Urinary bladder (tissue), 4 donors: ENCODE measurements at places on chromosomes 2 and 18.
A peak's percentile ranks its signal among the peaks of the same experiment; 100 is the strongest.

DNA sequence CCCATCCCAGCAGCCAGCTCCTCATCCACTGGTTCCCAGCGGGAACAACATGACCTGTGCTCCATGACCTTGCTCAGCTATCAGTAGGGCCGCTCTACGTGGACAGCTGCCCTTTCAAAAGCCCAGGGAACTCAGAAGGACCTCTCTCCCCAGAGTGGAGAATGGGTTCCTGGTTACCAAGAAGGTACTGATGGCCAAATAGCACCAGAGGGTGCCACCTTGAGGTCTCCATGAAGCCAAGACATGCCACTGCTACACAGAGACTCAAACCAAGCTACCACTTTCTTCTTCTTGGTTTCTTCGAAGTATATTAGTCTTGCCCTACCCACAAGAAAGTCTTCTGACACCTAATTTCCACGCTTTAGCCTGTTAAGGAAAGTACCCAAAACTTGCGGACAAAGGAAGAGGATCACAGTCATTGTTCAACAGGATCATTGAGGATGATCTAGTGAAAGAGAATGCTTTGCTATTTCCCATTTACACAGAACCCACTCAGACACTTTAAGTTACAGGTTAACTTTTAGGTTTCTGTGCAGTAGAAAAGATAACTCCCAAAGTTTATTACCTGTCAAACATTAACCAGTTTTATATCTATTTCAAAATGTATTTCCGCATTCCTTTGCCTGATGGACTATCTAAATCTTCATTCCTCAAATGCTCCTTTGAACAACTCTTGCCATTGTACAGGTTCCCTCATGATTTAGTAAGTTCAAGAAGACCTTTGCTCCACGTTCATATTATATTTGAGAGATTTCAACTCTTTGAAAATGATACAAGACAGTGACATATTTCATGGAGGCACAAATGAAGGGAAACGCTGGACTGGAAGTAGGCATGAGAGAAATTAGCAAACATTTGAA is 102.2 kb downstream of the ALPK2 start:
- no peak for DNase-seq

DNA sequence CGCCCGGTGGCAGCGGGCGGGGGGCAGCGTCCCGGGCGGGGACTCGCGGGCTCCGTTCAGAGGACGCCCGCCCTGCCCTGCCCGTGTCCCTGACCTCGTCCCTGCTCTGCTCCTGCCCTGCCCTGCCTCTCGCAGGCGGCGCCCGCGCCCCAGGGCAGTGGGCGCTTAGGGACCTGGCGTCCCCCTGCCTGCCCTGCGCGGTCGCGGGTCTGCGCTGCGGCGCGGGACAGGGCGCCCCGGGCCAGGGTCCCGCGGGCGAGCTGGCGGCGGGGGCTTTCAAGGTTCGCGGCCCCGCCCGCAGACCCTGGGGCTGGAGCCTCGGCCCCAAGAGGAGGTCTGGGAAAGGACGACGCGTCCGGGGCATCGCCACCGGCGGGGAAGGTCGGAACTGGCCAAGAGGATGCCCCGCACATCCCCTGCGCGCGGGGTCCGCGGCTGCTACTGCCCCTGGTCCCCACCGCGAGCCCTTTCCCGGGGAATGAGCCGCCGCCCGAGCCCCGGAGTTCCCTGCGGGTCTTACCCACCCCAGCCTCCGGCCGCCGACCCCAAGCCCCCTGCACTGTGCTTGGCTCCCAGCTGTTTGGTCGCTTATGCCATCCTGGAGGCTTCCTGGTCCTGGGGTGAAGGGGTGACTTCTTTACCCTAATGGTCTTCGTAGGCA is 679 bp downstream of the RNF144A start:
- no peak for DNase-seq

GRCh38 chr2:8644605-8645175 is 37.2 kb upstream of the ID2 start:
- DNase-seq: no peak

DNA sequence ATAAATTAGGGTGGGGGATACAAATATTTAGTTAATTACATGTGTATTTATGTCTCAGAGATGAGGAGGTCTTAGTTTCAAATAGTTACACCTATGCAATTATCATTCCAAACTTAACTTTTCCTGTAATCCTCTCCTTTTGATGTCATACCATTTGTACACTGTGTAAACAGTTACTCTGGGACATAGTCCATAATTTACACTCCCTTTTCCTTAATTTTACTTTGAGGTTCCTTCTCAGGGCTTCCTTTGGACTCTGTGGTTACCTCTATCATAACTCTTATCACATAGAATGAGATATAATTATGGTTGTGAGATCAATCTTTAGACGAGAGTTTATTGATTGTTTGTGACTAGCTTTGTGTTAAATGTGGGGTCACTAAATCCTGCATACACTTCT is 84.4 kb downstream of the DPP10 start:
- no peak for DNase-seq

DNA sequence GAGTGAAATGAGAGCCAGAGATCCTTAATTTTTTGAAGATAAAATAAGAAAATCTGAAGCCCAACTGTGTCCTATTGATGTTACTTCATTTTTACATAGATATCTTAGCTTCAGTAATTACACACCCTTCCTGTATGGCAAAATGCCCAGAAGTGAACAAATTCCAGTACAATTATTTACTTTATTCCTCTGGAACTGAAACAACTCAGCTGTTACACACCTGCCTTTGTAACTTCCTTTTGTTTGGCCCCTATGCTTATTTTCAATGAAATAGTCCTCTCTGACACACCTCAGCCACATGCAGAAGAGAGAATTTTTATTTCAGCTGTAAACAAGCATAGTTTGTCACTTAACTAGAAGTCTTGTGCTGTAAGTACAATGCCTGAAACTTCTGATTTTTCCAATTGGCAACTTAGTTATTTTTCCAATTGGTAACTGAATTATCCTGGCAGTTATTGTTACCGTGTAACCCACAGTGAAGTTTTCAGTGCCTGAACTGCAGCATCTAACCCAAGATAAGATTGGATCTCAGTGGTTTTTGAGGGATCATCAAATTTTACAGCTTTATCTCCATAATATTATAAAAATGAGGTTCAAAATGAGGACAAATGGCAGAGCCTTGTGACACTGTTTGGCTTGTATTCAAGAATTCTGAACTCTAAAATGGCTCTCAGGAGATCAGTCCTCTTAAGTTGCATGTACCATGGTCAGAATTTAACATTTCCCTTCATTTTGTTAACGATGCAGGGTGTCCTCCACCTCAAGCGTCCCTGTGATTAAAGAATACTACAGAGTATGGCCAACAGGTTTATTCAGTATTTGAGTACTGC is 82.6 kb downstream of the PKP4 start:
- DNase-seq: peak; percentile 50

DNA sequence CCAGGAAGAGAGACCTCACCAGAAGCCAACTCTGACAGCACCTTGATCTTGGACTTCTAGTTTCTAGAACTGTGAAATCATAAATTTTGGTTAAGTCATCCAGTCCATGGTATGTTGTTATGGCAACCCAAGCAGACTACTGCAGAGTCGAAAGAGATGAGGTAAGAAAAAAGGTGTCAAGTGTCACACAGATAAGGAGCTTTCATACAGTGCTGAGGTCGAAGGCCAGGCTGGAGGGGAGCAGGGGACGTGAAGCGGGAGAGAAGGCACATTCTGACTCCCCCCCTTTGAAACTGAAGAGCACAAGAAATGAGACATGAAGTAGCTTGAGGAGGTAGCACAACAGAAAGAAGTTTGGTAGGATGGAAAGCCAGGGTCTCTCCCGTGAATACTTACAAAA is 110.4 kb downstream of the ALK start:
- no peak for DNase-seq
